ENCODE measurements at places on chromosomes 7 and 10.

- no peak for DNase-seq
Observed at GRCh38 chr7:21426286-21427181, 1.3 kb upstream of the SP4 start.

DNA sequence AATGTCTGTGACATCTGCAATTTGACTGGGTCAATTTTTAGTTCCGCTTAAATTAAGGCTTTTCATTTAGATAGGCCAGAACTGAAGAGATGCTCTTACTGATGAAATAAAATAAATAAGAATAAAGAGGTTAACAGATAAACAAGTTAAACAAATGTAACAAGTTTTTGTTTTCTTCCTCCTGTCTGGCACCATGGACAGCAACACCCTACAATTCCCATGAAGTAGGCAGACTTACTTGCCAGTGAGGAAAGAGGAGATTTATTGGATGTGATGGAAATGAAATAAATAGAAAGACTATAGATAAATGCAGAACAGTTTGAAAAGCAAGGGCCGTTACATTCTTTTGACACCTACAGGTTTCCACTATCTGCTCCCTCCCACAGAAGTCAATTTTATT, 118.5 kb downstream of the AMPH start:
- DNase-seq: no peak

DNA sequence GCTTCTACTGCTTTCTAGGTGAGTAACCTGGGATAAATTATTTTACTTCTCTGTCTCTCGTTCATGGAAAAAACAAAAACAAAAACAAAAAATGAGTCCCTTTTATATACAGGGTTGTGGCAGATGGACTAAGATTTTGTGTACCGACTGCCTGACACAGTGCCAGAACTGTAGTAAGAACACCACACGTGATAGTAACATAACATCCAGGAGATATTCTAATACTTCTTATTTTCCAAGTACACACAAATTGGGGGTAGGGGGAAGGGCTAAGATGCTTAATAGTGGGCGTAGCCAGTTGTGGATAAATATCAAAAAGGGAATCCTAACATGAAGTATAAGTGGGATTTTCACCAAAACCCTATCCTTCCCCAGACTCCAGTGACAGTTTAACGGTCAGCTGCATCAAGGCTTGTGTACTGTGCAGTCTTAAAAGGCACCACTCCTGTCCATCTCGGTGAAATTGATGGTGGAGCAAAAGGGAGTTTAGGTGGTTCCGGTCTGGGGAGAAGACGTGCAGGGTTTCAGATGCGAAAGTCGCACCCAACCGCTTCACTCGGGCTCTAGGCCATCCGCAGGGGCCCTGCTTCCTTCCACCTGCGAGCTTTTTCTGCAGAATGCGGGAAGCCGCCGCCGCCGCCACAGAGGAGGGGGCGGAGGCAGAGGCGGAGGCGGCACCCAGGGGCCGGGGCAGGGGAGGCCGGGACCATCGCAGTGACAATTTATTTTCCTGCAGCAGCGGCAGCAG, at the start of gene STAMBPL1:
Gene STAMBPL1 (plus strand): TSS at position 712 of the 748 bp plus-strand sequence. CDS start 21,464 bp downstream, outside the sequence.
- DNase-seq: no peak

DNA sequence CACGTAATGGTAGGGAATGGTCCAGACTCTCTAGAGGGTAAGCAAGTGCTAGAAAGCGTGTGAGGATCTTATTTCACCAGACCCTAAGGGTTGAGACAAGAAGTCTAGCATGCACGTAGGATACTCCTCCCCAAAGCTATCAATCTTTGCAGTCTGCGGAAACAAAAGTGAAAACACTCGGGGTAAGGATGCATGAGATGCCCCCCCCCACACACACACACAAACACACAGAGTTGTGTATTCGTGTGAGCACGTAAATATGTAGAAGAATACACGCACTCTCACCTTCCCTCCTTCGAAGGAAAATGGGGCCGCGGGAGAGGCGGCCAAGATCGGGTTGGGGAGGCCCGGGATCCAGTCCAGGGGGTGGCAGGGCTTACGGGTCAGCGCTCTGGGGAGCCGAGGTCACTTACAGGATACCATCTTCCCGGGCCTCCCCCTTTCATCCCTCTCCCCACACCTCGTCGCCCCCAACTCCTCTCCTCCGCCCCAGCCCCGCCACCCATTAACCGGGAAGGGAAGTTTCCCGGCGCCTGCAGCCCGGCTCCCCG, 455 bp downstream of the CUL2 start:
- no peak for DNase-seq

GRCh38 chr7:92987095-92987494, 130.7 kb downstream of the SAMD9 start:
- no peak for DNase-seq

GRCh38 chr10:62638062-62638477, 166.4 kb upstream of the ADO start:
- no peak for DNase-seq

- DNase-seq: no peak
Observed at GRCh38 chr7:5702876-5703571, 78.4 kb downstream of the RNF216 start.

GRCh38 chr7:87600130-87601124, at the start of gene ABCB1:
Gene ABCB1, minus strand, starts transcription at chr7:87600884. Its CDS starts 700 bp downstream, at chr7:87600184.
- DNase-seq: peak; percentile 91

- no peak for DNase-seq
Observed at GRCh38 chr7:139118805-139119485, 9.4 kb upstream of the ZC3HAV1 start.

DNA sequence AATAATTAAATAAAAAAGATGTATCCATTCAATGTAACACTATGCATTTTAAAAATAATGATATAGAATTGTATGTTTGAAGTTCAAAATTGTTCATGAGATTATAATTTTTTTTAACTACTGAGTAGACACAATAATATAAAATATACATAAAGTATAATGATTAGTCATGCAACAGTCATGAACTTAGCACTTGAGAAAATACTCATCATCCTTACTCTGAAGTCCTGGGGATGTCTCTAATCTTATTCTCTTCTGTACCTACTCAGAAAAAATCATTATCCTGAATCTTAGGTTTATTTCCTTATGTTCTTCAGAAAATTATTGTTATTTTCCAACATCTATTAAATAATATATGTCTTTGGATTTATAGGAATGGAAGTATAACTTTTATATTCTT, 26.4 kb upstream of the IKZF1 start:
- no peak for DNase-seq

GRCh38 chr10:59831658-59832503, 74.5 kb downstream of the CCDC6 start:
- DNase-seq: no peak

DNA sequence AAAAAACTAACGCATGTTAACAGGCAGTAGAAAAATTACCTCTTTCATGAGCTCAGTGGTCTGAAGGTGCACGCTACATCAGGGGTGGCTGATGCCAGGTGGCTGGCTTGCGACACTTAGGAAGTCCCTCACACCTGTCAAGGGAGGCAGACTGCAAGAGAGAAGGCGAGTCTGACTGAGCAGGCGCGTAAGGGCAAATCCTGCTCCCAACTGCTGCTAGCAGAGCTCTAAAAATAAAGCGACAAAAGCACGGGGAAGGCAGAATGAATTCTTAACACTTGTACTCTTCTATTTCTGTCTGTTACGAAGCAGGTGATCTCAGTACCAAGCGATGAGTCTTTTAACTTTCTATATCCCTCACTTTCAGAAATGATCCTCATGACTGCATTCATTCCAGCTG, 33.1 kb downstream of the CACNA2D1 start:
- no peak for DNase-seq

DNA sequence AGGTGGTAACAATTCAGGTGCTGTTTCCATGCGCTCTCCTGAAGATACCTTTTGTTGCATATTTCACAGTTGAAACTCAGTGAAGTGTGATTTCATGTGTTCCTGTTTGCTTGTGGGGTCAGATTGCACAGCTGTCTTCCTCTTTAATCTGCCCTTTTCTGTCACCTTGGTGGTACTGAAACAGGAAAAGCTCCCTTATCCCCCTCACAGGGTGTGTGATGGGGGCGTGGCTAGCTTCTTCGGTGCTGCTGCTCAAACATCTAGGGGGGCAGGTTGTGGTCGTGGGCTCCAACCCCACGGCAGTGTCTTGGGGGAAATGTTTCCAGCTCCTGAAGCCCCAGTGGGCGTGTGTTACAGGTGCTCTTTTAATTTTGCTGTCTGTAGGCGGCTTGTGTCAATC, 107.4 kb upstream of the KLF14 start:
- no peak for DNase-seq

GRCh38 chr10:32459051-32459698, 13.2 kb downstream of the CCDC7 start:
- no peak for DNase-seq

GRCh38 chr10:49309691-49310411, 10.9 kb downstream of the C10orf71 start:
- no peak for DNase-seq

DNA sequence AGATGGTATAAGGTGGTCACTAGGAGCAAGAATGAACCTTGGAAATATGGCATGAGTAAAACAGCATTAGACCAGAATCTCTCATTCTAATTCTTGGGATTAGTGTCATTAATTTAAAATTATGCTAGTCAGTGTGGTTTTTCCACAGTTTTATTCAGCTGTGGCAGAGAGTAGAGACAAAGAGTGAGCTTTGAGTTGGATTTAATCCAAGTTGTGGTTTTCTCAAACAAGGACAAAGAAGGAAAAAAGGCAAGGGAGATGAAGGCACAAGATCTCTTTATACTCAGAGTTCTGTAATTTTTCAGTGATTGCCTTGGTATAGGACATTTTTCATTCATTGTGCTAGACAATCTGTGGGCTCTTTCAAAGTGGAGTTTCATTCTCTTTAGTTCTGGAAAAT, 28.2 kb upstream of the AKAP9 start:
- no peak for DNase-seq
